ENCODE measurements at places on chromosomes 11 and 22.

DNA sequence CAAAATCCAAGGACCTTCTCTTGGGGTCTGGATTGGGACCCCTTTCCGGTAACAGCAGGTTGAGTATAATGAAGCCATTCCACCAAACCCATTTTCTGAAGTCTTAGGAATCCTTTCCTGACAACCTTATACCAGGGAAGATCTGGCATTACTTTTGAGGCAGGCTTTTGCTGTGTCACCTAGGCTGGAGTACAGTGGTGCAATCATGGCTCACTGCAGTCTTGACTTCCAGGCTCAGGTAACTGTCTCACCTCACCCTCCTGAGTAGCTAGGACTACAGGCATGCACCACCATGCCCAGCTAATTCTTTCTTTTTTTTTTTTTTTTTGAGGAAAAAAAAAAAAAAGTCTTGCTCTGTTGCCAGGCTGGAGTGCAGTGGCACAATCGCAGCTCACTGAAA is 55.8 kb upstream of the TREH start:
- no peak for DNase-seq

DNA sequence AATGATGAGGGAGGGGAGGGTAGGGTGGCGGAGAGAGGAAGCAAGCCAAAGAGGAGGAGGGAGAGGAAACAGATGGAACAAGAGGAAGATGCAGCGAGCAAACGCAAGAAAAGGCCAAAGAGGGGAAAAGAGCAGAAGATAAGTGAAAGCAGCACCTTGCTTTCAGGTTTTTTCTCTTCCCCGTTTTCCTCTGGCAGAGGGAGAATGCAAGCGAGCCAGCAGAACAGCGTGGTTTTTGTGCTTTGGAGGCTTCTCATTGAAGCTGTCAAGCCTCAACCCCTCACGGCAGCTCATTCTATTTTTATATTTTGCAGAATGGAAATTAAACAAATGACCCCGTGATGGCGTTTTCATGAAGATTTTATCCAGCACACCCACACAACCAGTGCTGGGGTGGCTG is 67.1 kb upstream of the GRAMD1B start:
- no peak for DNase-seq

DNA sequence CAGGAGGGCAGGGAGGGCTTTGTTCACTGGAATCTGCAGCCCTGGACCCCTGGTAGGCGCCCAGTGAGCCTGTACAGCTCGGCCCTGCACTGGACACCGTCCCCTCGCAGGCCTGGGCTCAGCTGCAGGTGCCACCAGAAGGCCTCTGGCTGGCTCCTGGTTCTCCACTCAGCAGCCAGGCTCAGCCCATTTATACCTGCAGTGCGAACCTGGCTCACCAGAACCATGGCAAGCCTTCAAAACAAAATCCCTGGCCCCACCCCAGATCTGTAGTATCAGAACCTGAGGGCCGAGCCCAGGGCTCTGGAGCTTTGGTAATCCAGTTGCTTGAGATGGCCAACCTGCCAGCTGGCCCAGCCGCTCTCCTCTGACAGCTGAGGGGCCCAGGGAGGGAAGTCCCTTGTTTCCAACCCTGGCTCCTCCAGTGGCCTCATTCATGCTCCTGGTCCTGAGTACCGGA is 870 bp upstream of the FREY1 start:
- DNase-seq = no peak

DNA sequence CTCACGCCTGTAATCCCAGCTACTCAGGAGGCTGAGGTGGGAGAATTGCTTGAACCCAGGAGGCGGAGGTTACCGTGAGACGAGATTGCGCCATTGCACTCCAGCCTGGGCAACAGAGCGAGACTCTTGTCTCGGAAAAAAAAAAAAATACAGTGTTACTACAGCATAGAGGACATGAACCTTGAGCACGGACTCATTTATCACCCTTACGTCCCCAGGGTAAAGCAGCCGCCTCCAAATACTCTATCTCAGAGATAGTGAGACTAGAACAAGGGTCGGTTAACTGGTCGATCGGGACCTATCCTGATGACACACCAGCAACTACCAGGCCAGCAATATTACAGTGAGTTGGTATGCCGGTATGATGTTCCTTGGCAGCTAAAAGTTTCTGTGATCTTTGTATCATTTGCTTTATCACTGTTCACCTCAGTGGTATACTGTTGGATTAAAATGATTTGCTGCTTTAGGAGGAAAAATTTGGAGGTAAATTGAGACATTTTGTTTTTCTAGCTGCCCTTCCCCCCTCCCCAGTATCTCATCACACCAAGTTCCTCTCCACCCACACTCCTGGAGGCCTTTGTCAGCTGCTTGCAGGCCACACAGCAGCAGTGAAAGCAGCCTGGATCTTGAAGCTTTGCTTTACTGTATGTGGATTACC is 7.0 kb upstream of the SIDT2 start:
- DNase-seq = no peak

GRCh38 chr22:30008401-30008800 is 71.9 kb upstream of the HORMAD2 start:
- no peak for DNase-seq

Data from stimulated activated CD4-positive, alpha-beta T cell treated with anti-CD3 and anti-CD28 coated beads, Interleukin-2, amount 100 ng/mL, for 48 hours (primary cell).